ENCODE measurements at places on chromosomes 3 and 15.

GRCh38 chr3:48129921-48130320 lies 58.3 kb downstream of the CDC25A start:
- no peak for DNase-seq

DNA sequence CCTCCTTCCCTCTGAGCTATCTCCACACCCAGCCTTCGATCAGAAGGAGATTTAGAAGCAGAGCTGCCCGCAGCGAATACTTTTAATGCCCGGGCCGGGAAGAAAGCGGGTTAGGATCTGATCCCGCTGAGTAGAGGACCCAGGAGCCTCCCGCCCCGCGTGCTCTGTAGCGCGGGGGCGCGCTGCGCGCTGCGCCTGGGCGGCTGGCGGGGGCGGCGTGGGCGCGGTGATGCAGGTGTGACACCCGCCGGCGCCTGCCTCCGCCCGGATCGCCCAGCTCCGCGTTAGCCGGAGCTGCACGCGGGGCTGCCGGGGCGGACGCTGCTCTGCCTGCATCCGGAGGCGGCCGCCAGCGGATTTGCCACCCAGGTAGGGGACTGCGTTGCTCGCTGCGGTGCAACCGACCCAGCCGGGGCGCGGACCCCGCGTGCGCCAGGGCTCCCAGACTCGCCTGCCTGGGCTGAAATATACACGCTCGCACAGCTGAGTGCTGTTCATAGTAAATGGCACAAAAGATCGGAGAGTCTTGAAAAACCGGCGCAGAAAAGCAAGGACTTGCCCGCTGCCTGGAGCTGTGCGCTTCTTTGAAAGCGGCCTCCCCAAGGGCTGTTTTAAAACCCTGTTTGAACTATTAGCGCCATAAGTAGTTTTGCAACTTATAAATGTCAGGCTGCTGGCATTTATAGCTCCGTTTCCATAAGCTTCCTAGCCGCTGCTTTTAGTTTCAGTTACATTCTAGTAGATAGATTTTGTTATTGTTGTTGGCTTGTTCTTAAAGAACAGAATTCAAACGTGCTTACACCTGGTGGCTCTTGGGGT lies at the start of gene SV2B:
TSS of gene SV2B (plus strand) at position 263 of the 819 bp plus-strand sequence. CDS start 126,007 bp downstream, outside the sequence.
- DNase-seq, result no peak

DNA sequence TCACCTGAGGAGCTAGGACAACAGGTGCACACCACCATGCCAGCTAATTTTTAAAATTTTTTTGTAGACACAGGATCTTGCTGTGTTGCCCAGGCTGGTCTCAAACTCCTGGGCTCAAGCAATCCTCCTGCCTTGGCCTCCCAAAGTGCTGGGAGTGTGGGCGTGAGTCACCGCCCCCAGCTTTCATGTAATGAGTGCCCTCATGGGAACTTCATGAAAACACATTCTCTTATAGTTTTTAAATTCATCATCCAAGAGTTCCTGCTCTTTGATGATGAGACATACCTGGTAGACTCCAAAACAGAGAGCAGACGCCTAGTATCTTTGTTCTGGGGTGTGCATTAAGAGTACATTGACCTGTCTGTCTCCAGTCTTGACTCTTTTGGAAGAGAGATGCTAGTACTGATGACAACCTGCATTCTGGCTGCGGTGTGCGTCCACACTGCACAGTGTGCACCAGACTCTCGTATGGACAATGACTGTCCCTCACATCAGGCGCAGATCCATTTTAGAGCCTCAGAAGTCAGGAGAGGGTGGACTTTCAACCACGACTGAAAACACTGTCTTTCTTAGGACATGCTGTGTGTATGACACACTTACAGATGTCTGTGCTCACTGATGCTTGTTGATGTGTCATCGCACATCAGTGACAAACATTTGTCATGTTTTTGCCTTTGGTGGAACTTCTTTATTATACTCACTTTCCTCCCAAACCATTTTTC lies 2.0 kb downstream of the NRROS start:
- peak; percentile 5 for DNase-seq

DNA sequence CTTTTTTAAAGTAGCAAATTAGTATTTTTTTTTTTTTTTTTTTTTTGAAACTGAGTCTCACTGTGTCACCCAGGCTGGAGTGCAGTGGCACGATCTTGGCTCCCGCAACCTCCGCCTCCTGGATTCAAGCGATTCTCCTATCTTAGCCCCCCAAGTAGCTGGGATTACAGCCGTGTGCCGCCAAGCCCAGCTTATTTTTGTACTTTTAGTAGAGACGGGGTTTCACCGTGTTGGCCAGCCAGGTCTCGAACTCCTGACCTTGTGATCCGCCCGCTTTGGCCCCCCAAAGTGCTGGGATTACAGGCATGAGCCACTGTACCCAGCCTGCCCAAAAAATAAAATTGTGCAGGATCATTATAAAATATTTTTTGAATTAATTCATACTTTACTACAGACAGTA lies 272.2 kb upstream of the UBE2E1 start:
- no peak for DNase-seq

- no peak for DNase-seq
Measured at GRCh38 chr3:7669641-7670040, 808.7 kb downstream of the GRM7 start.
